ENCODE measurements at places on chromosomes 12 and 14. TPM values are rescaled to one million over a fixed set of nuclear protein-coding genes. Genes with fewer than 3 reads are reported as not detected.

SOX5 gene
- total RNA-seq = 1.3 TPM

TCL1B gene
- not detected for total RNA-seq

PLEK2 gene
- 11.1 TPM for total RNA-seq

RTL1 gene
- total RNA-seq = not detected

ABCD2 gene
- total RNA-seq = not detected

KRT78 gene
- total RNA-seq = not detected

PTMS gene
- 98.0 TPM for total RNA-seq

FLRT2 gene
- 41.5 TPM for total RNA-seq

CAPZA3 gene
- total RNA-seq = not detected

PPP2R5E gene
- 48.3 TPM for total RNA-seq

WNT1 gene
- not detected for total RNA-seq

PRMT5 gene
- 60.6 TPM for total RNA-seq

PCED1B gene
- 0.40 TPM for total RNA-seq

ATF7 gene
- 36.5 TPM for total RNA-seq

ARHGDIB gene
- 572 TPM for total RNA-seq

SLIRP gene
- 233 TPM for total RNA-seq

ZC3H14 gene
- total RNA-seq = 75.9 TPM

OTUB2 gene
- total RNA-seq = 0.93 TPM

TSPAN19 gene
- total RNA-seq = not detected

GRIP1 gene
- 0.07 TPM for total RNA-seq

ATXN7L3B gene
- total RNA-seq = 27.6 TPM

FIGNL2 gene
- 2.5 TPM for total RNA-seq

NAV3 gene
- 62.1 TPM for total RNA-seq

ASB2 gene
- total RNA-seq = not detected
